ENCODE measurements at places on chromosomes 13 and 19.
A peak's percentile ranks its signal among the peaks of the same experiment; 100 is the strongest.

DNA sequence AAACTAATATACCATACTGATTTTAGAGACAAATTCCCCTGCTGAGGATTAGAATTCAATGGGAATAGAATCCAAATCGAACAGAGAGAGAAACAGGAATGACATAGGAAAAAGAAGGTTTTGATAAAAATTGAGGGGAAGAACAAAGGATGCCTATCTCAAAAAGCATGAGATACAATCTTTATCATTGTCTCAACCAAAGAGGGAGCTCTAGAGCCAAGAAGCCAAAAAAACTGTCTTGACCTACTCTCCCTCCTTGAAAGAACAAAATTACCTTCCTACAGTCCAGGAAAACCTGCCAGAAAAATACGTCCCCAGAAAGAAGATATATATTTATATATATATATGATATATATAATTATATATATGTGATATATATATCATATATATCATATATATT lies 39.2 kb upstream of the MIR17HG start:
- no peak for DNase-seq

DNA sequence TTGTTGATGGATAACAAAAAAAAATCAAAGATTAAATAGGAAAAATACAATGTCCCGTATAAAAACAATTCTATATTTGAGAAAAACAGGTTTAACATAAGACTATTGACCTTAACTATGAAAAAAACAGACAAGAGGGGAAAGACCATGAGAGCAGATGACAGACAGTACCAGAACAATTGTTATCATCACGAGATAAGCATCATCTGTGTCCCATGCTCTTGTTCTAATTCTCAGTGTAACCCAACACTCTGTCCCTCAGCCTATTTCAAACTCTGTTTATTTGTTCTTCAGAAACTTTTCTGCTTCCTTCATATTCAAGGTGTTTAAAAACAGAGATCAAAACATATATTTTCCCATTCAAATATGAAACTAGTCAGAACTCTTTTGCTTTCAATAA lies 216.4 kb downstream of the PCDH9 start:
- DNase-seq: no peak

- DNase-seq: no peak
Observed at GRCh38 chr19:47020992-47021496, 1.4 kb downstream of the NPAS1 start.

- DNase-seq: no peak
Observed at GRCh38 chr13:33487575-33488243, 202.2 kb upstream of the STARD13 start.

GRCh38 chr13:105307776-105308175 lies 1227.7 kb downstream of the EFNB2 start:
- DNase-seq: no peak

DNA sequence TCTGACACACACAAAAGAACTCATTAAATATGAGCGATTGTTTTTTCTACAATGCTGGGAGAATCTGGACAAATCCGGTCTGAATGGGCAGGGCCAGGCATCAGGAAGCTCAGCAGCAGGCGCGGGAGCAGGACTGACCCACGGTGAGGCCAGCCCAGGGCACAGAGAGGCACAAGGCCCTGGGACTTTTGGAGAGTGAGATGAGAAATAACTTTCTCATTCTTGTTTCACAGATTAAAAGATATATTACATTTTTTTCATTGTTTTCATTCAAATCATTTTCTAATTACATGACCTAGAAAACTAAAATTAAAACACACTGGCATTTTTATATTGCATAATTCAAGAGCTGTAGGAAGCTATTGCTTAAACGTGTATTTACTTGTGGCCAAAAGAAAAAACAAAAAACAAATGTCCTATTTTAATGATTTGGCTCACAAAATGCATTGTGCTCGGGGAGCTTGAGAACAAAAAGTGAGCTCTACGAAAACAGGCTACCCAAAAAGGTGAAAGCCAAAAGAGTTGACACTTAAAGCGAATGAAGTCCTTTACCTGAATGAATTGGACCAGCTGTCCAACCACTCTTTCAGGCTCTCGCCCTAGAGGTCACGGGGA lies 133.1 kb downstream of the TNFRSF19 start:
- no peak for DNase-seq

- DNase-seq: no peak
Observed at GRCh38 chr13:51861723-51862300, at the start of gene CCDC70. Gene CCDC70, plus strand, starts transcription at chr13:51861969. Its CDS starts 3,443 bp downstream, at chr13:51865412.

GRCh38 chr19:16032509-16033135 lies 43.7 kb upstream of the TPM4 start:
- DNase-seq: no peak

- no peak for DNase-seq
Observed at GRCh38 chr13:51122868-51123566, 11.9 kb upstream of the C13orf42 start.

DNA sequence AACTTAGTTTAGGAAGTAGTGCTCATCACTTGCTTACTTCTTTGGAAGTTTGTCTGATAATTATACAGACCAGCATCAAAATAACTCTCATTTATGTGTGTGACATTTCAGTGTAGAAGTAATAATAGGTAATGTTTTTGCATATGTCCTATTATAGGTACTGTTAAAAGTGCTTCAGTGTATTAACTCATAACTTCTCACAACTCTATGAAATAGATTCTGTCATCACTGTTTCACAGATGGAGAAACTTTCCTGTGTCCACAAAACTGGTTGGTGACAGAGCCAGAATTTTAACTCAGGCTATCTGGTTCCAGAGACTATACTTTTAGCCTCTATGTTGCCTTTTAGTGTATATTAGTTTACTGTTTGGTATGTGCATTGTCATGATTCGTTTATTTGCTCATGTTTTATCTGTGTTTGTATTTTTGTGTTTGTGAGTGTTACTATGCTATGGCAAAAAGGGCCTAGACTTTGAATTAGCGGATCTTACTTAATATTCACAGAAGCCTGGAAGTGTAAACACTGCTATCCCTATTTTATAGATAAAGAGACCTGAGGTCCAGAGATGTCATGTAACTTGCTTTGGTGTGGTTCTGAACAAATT lies 12.7 kb downstream of the LPAR6 start:
- DNase-seq: no peak

DNA sequence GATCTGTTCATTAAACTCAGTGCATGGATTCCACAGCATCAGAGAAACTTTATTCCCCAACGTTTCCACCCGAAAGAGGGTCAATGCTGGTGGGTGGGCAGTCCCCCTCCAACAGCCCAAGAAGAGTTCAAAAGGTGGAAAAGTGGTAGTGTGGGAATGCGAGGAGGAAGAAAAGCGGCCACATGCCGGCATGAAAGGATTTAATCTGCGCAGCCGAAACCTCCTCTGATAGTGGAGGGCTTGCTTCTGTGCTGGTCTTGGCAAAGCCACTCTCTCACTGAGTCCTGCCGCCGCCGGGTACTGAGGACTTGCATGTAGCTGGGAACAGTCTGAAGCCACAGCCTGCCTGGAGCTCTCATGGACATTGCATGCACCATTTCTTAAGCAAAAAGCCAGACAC lies 136.2 kb upstream of the ZNF536 start:
- DNase-seq: no peak

DNA sequence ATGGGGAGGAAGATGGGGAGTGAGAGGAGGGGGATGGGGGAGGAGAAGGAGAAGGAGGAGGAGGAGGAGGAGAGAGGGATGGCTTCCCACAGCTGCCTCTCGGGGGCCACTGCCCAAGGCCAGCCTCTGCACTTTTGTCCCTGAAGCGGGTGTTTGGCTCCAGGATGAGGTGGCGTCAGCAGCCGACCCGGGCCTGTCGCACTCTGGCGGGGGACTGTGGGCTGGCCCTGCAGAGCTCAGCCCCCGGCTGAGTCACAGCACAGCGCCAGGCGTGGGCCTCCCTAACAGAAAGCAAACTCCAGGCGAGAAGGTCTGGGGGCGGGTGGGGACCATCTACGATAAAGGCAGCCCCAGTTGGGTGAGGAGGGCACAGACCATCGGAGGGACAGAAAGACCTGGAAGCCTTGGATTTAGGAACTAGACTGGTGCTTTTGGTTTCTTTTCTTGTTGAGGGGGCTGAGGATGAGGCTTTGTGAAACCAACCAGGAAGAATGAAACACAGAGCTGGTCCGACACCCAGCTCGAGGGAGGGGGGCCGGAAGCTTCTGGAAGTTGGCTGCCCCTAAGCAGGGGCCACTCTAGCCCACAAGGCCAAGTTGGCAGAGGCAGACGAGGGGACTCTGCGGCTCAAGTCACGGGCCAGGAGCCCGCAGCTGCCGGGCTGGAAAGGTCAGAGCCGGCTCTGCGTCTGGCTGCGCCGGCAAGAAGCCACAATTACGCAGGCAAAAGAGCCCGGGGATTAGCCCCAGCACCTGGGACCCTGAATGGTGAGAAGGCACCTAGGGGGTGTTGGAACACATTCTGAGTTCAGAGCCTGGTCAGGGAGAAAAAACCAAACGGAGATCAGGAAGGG lies 18.2 kb downstream of the LSM4 start:
- DNase-seq: peak; percentile 74

GRCh38 chr19:33409906-33410685 lies 36.6 kb downstream of the CEBPG start:
- DNase-seq: no peak

All from CD4-positive, alpha-beta T cell treated with Interleukin-6 at 100 ng/mL for 8 hours (primary cell).